ENCODE measurements at places on chromosomes 5 and 9.

GRCh38 chr5:36462295-36463021 lies 143.9 kb upstream of the SLC1A3 start:
- DNase-seq: no peak

GRCh38 chr5:171961117-171961516 lies 45.3 kb downstream of the FBXW11 start:
- peak; percentile 28 for DNase-seq

DNA sequence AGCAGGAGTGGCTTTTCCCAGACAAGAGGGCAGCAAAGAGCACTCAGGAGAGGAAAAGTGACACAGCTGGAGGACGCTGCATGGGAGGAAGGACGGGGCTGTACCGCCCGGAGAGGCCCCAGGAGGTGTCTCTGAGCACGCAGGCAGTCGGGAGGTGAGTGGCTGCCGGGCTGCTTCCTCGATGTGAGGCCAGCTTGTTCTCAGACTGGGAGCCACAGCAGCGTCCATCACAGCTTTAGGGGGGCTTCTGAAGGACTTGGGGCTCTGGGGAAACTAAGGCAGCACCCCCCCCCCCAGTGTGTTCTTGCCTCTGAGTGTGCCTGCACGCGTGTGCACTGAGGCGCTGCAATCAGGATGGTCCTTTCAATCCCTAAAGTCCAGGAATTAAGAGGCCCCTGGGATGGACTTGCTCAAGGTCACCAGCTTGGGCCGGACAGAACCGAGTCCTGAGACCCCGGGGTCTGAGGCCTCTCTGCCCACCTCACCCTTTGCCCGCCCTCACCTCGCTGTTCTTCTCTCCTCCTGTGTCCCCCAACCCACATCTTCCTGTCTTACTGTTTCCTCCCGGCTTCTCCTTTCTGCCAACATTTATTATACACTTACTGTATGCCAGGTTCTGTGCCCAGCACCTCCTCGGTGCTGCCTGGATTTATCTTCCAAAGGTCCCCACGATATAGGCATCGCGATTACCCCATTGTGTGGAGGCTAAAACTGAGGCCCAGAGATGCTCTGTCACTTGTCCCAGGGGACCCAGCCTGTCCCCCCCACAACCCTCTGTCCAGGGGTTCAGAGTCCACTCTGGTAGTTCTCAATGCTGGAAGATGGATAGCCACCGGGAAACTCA lies 32.9 kb downstream of the FAM163B start:
- DNase-seq: no peak

DNA sequence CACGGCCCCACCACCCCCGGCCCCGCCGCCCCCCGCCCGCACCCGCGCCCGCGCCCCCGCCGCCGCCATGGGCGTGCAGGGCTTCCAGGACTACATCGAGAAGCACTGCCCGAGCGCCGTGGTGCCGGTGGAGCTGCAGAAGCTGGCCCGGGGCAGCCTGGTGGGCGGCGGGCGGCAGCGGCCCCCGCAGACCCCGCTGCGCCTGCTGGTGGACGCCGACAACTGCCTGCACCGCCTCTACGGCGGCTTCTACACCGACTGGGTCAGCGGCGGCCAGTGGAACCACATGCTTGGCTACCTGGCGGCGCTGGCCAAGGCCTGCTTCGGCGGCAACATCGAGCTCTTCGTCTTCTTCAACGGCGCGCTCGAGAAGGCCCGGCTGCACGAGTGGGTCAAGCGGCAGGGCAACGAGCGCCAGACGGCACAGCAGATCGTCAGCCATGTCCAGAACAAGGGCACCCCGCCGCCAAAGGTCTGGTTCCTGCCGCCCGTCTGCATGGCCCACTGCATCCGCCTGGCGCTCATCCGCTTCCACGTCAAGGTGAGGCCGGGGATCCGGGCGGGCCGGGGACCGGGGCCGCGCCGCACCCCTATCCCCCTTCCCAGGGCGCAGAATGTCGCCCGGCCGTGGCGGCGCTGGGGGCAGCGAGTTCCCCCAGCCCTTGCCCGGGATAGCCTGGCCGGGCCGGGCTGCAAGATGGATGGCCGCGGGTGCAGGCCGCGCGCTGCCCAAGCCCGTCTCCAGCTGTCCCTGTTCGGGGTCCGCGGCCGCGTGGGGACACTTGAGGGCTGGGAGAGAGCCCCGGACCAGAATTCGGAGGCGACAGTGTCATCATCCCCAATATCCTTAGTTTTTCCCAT lies 594 bp downstream of the FAM120A start:
- DNase-seq: peak; percentile 43

DNA sequence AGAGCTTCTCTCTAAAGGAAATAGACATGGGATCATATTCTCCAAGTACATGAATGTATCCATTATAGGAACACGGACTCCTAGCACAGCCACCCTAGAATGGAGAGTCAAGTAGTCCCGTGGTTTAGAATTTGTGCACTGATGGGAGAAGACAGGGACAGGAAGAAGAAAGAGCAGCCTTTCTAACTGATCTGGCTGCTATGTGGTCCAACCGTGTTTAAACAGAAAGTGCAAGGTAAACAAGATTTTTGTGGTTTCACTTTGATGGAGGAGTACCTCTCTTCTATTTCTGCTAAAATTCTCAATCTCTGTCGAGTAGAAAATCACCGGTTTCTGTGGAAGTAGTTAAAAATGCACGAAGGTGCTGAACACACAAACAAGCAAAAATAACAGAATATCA lies 171.3 kb downstream of the ST8SIA4 start:
- no peak for DNase-seq

- no peak for DNase-seq
Measured at GRCh38 chr5:96577909-96578308, 84.3 kb upstream of the CAST start.

All from stimulated activated CD4-positive, alpha-beta T cell treated with anti-CD3 and anti-CD28 coated beads, Interleukin-4, amount 100 ng/mL, for 48 hours (primary cell).